Aorta (tissue), 5 donors: ENCODE measurements at places on chromosomes 12 and 14. TPM values are rescaled to one million over a fixed set of nuclear protein-coding genes. Genes with fewer than 3 reads are reported as not detected.
A peak's percentile ranks its signal among the peaks of the same experiment; 100 is the strongest.

The GDF3 gene
- polyA plus RNA-seq: not detected

The OLR1 gene
- 4.4 TPM for polyA plus RNA-seq

The LHX5 gene
- not detected for polyA plus RNA-seq

The P2RX2 gene
- not detected for polyA plus RNA-seq

The NAP1L1 gene
- polyA plus RNA-seq: 668 TPM

- no peak for DNase-seq
Measured at GRCh38 chr14:88841741-88842140, 17.3 kb downstream of the TTC8 start.

DNA sequence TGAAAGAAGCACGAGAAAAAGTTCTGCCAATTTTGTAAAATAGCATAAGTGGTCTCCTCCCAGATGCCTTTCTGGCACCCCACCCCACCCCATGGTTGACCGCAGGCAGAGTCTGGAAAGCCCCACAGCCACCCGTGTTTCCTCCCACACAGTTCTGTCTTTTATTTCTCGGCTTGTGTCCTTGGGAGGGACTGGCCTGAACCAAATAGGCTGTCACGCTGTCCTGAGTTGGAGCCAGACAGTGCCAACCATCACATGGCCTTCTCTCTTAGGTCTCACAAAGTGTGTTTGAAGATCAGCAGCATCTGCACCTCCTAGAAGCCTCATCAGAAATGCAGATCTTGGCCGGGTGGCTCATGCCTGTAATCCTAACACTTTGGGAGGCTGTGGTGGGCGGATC, 10.2 kb upstream of the LTA4H start:
- no peak for DNase-seq

GRCh38 chr12:111981987-111982386, 31.0 kb downstream of the TMEM116 start:
- no peak for DNase-seq

DNA sequence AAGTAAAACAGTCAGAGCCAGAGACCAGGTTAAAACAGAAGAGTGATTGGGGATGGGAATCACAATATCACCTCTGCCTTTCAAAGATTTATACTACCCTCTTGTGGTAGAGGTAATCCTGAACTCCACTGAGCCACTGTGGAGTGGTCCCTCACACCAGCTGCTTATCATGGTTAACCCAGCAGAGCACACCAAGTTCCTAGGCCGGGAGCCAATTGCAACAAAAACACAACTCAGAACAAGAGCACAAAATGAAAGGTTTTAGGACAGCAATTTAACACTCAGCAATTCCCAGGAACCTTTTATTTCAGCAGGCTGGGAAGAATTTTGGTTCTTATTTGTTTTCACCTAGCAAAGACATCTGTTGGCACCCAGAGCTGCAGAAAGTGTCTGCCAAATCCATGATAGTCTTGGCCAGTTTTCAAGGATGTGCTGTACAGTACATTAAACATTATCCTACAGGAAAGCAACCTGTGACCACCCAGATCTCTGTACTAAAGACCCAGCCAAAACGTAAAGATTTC, 220.5 kb upstream of the ATXN7L3B start:
- DNase-seq: no peak

GRCh38 chr14:96362965-96363750, at the start of the genes ATG2B and GSKIP:
ATG2B (minus strand) TSS chr14:96363341; CDS start chr14:96362976, 365 bp downstream.
GSKIP (plus strand) TSS chr14:96363526; CDS start chr14:96382248, 18,722 bp downstream.
- peak; percentile 96 for DNase-seq
